ENCODE measurements at places on chromosomes 6 and 20.

DNA sequence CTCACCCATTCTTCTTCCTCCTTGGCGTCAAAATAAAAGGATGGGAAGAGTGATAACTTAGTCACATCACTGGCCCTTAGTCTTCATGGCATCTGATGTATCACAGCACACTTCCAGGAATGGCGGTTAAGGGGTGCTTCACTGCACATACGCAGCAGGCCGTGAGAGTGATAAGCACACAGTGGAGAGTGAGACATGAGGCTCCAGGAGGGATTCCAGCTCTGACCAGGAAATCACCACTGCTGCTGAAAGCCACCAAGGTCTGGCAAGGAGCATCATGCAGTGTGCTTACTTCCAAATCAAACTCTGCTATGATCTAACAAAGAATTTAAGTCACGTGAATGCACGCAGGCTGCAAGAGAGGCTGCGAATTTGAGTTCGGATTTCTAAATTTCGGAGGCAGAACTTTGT is 62.4 kb downstream of the ARID1B start:
- DNase-seq = no peak

DNA sequence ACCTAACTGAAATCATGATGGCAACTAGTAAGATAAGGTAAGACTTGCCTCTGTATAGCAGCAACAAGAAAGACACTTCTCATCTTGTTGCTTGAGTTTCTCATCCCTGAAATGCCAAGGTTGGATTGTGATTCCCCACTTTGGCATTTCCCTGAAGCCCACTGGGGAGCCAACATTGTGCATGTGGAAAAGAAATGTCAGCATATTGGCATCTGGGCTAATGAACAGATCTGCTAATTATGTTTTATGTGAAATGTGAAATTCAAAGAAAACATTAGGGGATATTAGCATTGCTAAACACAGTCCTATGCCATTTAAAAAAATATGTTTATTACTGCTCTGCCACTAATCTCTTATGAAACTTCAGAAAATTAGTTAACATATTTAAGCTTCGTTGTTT is 126.3 kb upstream of the PCSK2 start:
- no peak for DNase-seq

DNA sequence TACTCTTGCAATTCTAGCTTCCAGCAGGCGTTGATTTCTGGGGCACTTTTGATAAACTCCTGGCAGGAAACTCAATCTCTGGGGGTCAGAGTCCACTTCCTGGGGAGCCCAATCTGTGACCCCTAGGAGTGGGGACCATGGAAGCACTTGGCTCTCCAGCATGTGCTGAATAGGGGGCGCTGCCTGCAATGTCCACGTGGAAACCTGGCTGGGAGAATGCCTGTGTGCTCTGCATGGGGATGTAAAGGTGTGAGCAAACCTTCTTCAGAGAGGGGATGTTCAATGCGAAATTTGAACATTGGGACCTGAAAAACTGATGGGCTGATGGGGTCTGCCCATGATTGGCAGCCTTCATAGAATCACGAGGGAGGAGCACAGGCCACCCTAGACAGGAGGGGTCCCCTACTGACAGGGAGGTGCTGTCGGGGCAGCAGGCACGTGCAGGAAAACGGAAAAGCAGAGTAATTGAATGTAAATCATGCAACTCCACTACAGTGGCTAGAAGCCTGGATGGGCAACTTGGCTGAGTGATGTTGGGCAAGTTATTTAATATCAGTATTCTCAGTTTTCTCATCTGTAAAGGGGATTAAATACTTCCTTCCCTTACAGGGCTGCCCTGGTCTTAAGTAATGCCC is 47.8 kb downstream of the CEP43 start:
- DNase-seq = no peak

- no peak for DNase-seq
Observed at GRCh38 chr6:210778-211374, 81.4 kb upstream of the DUSP22 start.

GRCh38 chr20:36153736-36154699 is 522 bp upstream of the EPB41L1 start:
- no peak for DNase-seq

DNA sequence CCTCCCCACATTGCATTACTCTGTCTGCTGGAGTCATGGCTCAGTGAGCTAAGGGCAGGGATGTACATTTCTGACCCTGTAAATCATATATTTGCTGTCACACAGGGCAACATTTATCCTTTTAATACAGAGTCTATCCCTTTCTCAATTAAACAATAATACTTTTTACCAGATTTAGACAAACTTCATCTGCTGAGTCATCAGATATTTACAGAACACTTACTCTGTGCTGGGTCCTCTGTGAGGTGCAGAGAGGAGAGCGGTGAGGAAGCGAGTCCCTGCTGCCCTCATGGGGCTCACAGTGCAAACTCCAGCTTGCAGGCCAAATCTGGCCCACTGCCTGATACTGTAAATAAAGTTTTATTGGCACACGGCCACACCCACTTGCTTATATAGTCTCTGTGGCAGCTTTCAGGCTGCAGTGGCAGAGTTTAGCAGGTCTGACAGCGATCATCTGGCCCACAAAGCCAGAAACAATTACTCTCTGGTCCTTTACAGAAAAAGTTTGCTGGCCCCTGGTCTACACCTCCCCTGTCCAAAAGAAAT is 144.5 kb downstream of the CDH26 start:
- no peak for DNase-seq

DNA sequence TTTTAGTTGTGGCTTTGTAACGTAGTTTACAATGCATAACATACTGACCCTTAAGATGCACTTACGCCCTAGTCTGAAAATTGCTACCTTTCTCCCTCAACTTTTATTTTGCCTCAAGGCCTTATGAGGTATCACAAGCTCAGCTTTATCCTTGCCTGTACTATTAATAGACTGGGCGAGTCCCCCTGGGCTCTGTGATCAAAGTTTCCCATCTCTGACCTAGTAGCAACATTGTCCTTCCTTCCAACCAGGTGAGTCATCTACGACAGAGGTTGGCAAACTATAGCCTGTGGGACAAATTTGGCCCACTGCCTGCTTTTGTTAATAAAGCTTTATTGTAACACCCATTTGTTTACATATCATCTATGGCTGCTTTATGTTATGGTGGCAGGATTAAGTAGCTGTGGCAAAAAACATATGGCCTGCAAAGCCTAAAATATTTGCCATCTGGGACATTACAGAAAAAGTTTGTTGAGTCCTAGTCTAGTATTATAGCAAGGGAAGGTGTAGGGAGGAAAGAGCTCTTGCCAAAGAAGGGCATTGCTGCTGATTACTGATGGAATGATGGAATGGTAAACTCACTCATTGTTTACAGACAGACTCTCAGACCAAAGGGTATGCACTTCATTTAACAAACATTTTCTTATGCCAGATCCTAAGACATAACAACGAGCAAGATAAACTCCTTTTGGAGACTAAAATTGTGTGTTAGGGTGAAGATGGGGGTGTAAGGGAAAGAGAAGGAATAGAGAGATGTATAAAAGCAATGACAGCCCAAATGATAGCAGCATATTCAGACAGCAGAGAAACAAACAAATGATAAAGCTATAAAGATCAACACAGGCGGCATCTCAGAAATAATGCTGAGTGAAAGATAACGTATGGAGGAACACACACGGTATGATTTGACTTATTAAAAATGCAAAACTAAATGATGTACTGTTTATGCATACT is 74.2 kb downstream of the SLC22A23 start:
- DNase-seq = no peak

DNA sequence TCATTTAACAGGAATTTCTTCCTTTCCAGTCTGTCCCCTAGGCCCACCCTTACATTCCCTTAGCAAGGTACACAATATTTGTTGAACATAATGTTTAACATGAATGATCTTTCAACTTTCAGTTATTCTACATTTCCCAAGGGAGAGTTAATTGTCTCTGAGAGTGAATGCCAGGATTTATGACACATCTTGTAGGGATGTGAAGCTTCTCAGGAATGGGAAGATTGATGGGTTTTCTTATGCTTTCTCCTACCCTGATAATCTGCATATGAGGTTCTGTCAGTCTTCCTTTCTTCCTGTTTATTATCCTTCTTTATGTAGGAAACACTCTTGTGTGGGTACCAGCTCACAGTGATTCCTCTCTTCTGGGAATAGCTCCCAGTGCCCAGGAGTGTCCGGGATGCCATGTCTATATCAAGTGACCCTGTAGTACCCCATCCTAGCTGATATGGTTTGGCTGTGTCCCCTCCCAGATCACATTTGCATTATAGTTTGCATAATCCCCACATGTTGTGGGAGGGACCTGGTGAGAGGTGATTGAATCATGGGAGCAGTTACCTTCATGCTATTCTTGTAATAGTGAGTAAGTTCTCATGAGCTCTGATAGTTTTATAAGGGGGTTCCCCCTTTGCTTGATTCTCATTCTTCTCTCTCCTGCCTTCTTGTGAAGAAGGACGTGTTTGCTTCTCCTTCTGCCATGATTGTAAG is 7.1 kb upstream of the FYN start:
- no peak for DNase-seq

GRCh38 chr6:37624606-37625574 is 72.8 kb downstream of the MDGA1 start:
- DNase-seq = no peak

GRCh38 chr6:97305414-97306066 is 22.5 kb upstream of the MMS22L start:
- no peak for DNase-seq

DNA sequence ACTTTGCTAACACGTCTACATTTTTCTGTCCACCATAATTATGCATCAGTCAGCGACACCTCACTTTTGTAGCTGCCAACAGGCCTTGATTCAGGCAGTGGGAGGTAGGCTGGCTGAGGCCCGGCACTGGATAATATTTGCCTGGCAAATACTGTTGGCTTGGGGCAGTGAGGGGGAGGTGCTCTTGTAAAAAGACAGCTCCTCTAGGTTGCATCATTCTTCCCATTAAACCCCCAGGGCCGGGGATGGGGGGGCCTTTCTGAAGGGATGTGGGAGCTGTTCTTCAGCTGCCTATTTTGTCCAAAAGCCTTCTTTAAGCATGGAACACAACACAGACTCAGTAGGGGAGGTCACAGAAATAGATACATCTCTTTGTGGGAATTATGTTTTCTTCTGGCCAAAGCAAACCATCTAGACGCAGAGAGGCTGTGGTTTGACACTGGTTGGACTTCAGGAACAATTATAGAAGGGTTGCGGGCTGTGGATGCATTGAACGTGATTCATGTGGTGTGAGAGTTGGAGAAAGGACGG is 338.3 kb upstream of the NT5E start:
- DNase-seq = no peak

DNA sequence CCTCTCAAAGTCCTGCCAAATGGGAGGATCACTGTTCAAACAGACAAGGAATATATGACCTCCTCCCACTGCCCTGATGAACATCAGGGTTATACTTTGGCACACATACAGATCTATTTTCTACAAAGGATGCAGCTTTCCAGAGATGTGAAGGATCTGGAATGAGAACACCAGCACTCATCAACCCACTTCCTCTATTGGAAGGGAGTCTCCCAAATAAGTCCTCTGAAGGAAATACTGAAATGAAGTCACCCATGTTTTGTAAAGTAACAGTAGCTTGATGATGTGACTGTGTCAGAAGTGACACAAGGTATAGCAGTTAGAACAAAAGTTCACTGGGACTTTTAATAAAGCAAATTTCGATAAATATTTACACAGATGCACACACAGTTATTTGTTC is 104.9 kb downstream of the OGFRL1 start:
- DNase-seq = no peak

GRCh38 chr6:23140871-23141270 is 571.5 kb downstream of the HDGFL1 start:
- no peak for DNase-seq

DNA sequence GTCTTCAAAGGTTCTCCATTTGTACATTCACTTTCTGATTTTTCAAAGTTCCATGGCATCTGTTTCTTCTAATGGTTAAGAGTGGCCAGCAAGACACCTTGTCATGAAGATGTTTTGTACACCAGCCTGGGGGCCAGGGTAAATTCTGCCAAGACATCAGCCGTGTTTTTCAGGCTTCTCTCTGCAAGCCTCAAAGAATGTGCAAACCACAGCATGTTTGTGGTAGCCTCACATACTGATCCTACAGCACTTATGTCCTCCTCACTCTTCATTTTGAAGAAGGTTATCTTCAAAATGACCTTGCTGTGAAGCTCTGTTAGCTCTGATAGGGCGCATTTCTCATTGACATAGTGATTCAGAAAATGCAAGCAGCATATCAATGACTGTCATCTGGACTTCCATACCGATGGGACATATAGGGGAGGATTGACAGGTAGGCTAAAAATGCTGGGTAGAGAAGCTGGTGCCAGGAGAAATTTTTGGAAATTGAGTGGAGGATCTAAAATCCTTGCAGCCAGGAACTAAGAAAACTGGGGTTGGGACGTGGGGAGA is 59.3 kb upstream of the SPTLC3 start:
- DNase-seq = no peak

DNA sequence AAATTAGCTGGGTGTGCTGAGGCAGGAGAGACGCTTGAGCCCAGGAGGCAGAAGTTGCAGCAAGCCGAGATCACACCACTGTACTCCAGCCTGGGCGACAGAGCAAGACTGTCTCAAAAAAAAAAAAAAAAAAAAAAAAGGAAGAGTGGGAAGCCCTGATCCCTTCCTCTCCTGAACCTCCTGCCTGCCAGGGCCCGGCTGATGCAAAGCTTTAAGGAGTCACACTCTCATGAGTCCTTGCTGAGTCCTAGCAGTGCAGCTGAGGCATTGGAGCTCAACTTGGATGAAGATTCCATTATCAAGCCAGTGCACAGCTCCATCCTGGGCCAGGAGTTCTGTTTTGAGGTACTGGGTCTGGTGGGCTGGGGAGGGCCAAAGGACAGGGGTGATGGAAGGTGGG is 15.1 kb downstream of the SYNGAP1 start:
- DNase-seq = no peak

- no peak for DNase-seq
Observed at GRCh38 chr6:27592481-27593199, 119.7 kb upstream of the ZNF184 start.

DNA sequence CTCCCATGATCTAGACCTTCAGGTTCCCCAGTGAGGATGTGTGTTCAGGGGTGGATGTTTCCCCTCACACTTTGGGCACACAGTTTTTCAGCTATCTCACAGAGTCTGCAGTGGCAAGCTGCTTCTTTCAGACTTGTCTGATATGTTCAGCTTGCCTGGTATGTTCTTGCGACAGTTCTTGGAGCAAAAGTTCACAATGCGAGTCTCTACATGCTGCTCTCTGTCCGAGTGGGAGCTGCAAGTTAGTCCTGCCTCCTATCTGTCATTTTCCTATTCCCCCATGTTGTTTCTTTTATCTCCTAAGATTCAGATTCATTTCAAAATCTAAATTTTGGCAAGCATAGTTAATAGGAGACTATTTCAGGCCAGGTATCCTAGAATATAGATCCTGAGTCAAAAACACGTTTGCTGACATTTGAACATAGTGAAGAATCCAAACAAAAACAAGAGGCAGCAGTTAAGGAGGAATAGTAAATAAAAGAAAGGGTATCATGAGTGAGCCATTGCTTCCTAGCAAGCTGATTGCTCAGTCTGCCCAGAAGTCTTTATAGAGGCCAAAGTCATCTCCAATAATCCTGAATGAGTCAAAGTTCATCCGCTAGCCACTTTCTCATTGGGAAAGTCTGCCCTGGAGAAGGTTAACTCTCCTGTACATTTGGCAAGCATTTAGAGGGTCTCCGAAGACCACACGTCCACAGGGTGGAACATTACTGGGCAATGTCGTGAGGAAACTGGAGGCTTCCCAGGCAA is 140.2 kb upstream of the MOCS1 start:
- DNase-seq = no peak

GRCh38 chr6:85432554-85432953 is 17.3 kb upstream of the NT5E start:
- DNase-seq = no peak

GRCh38 chr20:62921119-62921687 is 5.1 kb downstream of the DIDO1 start:
- DNase-seq = no peak

GRCh38 chr6:30169658-30170614 is 6.6 kb downstream of the TRIM15 start:
- DNase-seq = peak; percentile 50

- no peak for DNase-seq
Observed at GRCh38 chr20:62349556-62350097, 17.5 kb downstream of the LAMA5 start.
